Activated CD4-positive, alpha-beta T cell treated with anti-CD3 and anti-CD28 coated beads for 1 hour (primary cell): ENCODE measurements at places on chromosomes 6 and 20.
A peak's percentile ranks its signal among the peaks of the same experiment; 100 is the strongest.

DNA sequence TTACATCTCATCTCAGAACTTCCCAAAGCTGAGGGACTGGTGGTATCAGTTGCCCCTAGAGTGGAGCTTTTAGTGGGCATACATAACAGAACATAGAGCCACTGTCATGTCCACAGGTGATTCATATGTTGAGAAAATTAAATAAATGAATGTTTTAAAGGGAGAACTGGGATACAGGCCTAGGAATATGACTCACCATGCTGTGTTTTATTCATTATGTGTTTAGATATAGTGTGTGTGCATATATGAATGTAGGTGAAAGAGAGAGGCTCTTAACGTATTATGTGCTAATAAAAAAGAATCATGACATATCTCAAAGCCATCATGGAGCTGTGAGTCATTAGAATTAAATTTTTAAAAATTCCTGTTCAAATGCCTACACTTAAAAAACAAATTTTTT is 332.2 kb upstream of the RSPO3 start:
- no peak for DNase-seq

- no peak for DNase-seq
Measured at GRCh38 chr6:7900621-7901020, 10.0 kb downstream of the TXNDC5 start.

DNA sequence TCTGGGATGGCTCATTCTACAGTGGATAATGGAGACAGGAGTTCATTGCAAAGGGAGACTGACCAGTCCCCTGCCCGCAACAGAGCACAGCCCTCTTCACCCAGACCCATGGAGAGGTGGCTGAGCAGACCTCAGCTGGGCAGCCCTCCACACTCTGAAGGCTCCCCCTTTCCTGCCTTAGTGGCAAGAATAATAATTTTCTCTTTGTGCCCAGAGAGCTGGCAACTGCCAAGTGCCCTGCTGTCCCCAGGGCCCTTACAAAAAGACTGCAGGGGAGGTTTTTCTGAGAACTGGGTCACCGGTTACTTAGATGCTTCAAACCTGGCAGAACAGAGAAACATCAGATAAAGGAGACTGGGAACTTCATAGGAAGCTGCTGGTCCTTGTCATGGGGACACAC is 35.4 kb upstream of the ZNFX1 start:
- DNase-seq = no peak

DNA sequence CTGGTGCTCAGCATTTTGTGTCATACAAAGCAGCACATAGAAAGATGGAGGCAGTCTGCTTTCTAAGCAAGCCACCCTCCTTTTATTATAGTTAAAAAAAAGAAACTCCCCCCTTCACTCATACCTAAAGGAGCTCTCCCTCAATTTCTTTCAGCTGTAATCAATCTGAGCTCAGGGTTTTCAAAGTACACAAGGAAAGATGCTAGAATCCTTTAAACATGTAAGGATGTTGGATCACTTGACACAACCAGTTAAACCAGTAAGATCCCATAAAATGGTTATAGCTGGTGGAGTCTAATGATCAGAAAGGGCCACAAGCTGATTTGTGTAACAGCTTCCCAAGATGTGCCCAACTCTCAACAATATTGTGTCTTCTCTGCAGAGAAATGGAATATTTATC is at the start of gene CALHM4:
Gene CALHM4 (plus strand): TSS at position 301 of the 400 bp plus-strand sequence. CDS start 43 bp downstream, at position 344.
- no peak for DNase-seq

- DNase-seq = no peak
Measured at GRCh38 chr6:47004463-47004862, 37.7 kb downstream of the ADGRF1 start.

GRCh38 chr6:16474772-16475493 is 236.5 kb downstream of the GMPR start:
- no peak for DNase-seq

- DNase-seq = no peak
Measured at GRCh38 chr20:57786304-57786932, 76.6 kb upstream of the PMEPA1 start.

GRCh38 chr6:37047689-37048402 is 42.4 kb downstream of the FGD2 start:
- DNase-seq = no peak

DNA sequence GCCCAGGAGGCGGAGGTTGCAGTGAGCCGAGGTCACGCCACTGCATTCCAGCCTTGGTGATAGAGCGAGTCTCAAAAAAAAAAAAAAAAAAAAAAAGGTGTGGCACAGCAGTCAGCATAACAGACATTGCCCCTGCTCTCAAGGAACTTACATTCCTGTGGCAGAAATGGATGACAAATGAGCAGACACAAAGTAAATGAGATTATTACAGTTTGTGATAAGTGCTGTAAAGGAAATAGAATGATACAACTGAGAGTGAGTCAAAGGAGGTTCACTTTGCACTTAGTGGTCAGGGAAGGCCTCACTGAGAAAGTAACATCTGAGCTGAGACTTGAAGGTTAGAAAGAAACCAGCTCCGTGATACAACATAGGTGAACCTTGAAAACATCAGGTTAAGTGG is 36.4 kb downstream of the CEP250 start:
- no peak for DNase-seq

DNA sequence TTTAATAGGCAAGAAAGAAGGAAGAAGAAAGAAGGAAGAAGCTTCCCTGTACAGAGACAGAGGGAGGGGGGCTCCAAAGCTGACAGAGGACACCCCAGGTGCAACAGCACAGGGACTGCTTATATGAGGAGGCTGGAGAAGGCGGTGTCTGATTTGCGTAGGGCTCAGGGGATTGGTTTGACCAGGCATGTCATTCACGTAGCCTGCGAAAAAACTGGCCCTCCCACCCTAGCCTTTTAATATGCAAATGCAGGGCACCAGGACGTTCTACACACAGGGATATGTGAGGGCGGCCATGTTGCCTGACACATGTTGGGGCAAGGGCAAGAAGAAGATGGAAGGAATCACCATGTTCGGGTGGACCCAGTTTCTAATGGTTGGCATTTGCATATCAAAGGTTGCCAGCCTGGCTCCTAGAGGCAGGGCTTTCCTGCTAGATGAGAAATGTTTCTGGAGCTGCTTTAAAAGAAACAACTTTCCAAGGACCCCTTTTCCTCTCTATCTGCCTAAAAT is 305.4 kb upstream of the CDYL start:
- DNase-seq = no peak

DNA sequence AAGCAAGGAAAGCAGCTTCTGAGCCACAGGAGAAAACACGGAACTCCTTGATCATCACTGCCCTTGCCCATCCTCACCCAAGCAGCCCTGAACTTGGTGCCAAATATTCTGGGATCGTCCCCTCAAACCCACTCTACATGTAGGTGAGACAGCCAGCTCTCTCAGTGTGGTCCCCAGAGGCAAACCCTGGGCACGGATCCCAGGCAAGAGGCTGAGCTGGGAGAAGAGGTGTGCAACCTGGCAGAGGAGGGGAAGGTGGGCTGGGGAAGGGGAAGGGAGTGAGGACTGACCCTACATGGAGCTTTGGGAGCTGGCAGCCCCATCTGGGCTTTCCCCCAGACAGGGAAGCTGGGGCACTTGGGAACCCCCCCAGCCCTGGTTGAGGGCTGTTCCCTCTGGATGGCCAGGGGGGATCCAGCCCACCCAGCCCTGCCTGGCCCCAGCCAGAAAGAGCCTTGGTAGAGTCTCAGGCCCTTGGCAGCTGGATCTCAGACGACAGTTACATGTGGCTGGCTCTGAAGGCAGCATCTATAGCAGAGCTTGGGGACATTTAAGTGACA is 186.2 kb upstream of the CST7 start:
- peak; percentile 2 for DNase-seq

DNA sequence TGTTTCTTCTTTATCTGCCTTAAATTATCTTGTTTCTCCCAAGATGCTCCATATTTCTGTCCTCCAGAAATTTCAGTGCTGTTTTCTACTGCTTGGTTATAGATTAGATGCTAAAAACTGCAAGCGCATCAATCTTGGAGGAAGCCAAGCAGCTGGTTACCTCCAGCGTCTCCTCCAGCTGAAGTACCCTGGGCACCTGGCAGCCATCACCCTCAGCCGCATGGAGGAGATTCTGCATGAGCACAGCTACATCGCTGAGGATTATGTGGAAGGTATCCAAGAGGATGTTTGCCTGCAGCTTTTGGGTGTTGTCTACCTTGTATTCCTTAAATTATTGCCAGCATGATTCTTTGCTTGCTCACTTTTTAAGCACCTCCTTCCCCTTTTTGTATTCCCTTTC is 3.8 kb downstream of the ACTR5 start:
- no peak for DNase-seq

GRCh38 chr6:19587238-19587942 is 249.8 kb upstream of the ID4 start:
- DNase-seq = no peak

GRCh38 chr6:81792826-81793225 is 40.3 kb upstream of the TENT5A start:
- no peak for DNase-seq

- no peak for DNase-seq
Measured at GRCh38 chr6:72890671-72891070, 268.8 kb downstream of the KCNQ5 start.

DNA sequence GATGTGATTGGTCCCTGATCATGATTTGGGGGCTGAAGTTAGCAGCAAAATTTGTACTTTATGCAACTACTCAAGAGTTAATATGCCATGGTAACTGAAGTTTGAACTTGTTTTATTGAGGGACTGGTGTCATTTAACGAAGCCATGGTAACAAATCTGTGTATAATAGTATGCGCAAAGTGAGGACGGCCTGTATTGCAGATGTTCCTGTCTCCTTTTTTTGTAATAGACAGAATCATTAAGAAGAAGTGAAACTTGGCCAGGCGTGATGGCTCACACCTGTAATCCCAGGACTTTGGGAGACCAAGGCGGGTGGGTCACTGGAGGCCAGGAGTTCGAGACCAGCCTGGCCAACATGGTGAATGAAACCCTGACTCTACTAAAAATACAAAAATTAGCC is 22.3 kb downstream of the RPRD1B start:
- DNase-seq = no peak

DNA sequence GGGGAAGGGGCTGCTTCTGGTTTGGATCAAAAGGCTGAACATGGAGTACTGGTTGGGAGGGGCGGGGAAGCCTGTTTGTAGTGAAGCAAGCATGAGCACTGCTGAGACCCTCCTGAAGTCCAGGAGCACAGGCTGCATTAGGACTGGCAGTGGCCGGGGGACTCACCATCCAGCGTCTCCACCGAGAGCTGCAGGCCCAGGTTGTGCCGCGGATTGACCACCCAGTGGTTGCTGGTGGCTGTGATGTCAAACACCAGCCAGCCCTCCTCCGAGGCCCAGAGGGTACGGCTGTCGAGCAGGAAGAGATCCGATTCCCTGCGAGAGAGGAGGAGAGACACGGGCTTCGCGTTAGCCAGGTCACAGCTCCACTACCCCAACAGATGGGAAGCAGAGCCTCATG is 64.1 kb downstream of the BMP7 start:
- DNase-seq = no peak

DNA sequence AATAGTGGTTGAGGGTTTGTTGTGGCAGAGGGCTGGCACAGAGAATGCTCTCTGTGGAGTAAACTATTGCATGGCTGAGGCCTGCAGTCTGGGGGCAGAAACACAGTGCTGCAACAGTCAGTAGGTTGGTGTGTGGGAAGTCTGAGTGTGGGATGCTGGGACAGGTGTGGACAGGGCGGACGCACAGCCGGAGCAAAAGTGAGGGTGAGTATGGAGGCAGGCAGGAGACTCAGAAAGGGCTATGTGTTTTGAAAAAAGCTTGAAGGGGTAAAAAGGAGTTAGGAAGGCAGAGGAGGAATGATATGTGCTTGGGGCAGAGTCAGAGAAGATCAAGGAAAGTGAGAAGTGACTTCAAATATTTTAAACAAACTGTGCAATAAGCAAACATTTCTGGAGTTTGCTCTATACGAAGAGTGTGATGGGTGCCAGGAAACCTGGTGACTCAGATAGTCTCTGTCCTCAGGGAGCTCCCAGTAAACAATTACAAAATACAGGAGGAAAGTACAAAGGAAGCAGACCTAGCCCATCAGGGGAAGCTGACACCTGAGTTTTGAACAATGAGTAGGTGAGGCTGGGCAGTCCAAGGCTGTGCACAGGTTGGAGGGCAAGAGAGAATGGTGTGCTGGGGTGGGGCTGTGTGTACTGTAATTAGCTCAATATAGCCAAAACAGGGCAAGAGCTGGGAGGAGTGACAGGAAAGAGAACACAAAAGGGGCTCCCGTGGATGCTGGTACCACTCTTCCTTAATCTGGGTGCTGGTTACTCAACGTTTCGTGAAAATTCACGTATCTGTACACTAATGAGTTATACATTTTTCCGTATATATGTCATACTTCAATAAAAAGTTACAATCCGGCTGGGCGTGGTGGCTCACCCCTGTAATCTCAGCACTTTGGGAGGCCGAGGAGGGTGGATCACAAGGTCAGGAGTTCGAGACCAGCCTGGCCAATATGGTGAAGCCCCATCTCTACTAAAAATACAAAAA is 55.2 kb downstream of the PIGU start:
- DNase-seq = no peak

- no peak for DNase-seq
Measured at GRCh38 chr6:14276667-14277404, 159.3 kb downstream of the CD83 start.

DNA sequence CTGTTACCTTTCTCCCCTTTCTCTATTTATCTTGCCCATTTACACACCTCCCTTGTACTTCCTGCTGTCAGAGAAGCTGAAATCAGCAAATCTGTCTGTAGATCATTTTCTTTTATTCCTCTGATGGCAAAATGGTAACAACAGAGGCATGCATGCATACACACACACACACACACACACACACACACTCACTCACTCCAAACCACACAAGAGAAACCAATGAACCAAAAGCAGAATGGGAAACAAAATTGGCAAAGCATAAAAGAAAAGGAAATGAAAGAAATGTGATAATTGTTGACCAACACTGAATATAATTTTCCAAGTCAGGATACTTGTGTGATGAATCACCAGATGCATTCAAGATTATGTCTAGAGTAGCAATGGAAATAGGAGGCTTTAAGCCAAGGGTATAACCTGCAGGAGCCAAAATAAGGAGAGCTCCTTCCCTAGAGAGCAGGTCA is 172.4 kb downstream of the PLCB4 start:
- no peak for DNase-seq

- DNase-seq = no peak
Measured at GRCh38 chr6:133114973-133115372, 126.2 kb upstream of the EYA4 start.

- DNase-seq = no peak
Measured at GRCh38 chr6:28597924-28598722, 72.4 kb downstream of the GPX5 start.

- no peak for DNase-seq
Measured at GRCh38 chr20:50281831-50282591, 91.4 kb downstream of the CEBPB start.

- DNase-seq = no peak
Measured at GRCh38 chr6:70894001-70894400, 62.9 kb downstream of the B3GAT2 start.

GRCh38 chr20:56249244-56249955 is 868 bp downstream of the MC3R start:
- no peak for DNase-seq

- no peak for DNase-seq
Measured at GRCh38 chr6:17817763-17818162, 111.0 kb upstream of the NUP153 start.

- DNase-seq = no peak
Measured at GRCh38 chr6:139595183-139595582, 220.7 kb upstream of the CITED2 start.
